ENCODE measurements at places on chromosomes 5 and 9. TPM values are rescaled to one million over a fixed set of nuclear protein-coding genes. Genes with fewer than 3 reads are reported as not detected.
A peak's percentile ranks its signal among the peaks of the same experiment; 100 is the strongest.

Gene OR1Q1
- total RNA-seq: not detected

Gene UBTD2
- 5.5 TPM for total RNA-seq

Gene C9orf153
- total RNA-seq: 0.33 TPM

- no peaks in the 10 kb centered on the region for H3K4me1 ChIP-seq
- DNase-seq: no peak
- no peak overlapping the region for H3K4me3 ChIP-seq
Observed at GRCh38 chr9:18478501-18479361, 4.8 kb downstream of the ADAMTSL1 start.

- H3K36me3 ChIP-seq: no peaks in the 10 kb centered on the region
- no peak for DNase-seq
- H3K27ac ChIP-seq: no peak overlapping the region
- H3K4me3 ChIP-seq: no peak overlapping the region
- no peaks in the 10 kb centered on the region for H3K4me1 ChIP-seq
Observed at GRCh38 chr5:135448071-135448739, 1.1 kb upstream of the DCANP1 start.

- H3K4me1 ChIP-seq: peaks cover 58% of the 10 kb centered on the region
- peak overlapping the region; percentile 81 for H3K4me3 ChIP-seq
- peak overlapping the region; percentile 85 for H3K27ac ChIP-seq
- no peaks in the 10 kb centered on the region for H3K27me3 ChIP-seq
Observed at GRCh38 chr9:5459289-5459829, 9.0 kb downstream of the CD274 start.

- H3K4me3 ChIP-seq: peak overlapping the region; percentile 86
- H3K36me3 ChIP-seq: peaks cover 9% of the 10 kb centered on the region
- DNase-seq: peak; percentile 86
- H3K4me1 ChIP-seq: peaks cover 71% of the 10 kb centered on the region
- peak overlapping the region; percentile 71 for H3K27ac ChIP-seq
Observed at GRCh38 chr9:34989946-34990635, 546 bp downstream of the DNAJB5 start.

GRCh38 chr9:79000230-79001002, 571.3 kb upstream of the TLE4 start:
- DNase-seq: no peak
- no peaks in the 10 kb centered on the region for H3K4me1 ChIP-seq
- no peak overlapping the region for H3K27ac ChIP-seq
- no peaks in the 10 kb centered on the region for H3K27me3 ChIP-seq
- H3K36me3 ChIP-seq: no peaks in the 10 kb centered on the region
